ENCODE measurements at places on chromosomes 3 and 15.

DNA sequence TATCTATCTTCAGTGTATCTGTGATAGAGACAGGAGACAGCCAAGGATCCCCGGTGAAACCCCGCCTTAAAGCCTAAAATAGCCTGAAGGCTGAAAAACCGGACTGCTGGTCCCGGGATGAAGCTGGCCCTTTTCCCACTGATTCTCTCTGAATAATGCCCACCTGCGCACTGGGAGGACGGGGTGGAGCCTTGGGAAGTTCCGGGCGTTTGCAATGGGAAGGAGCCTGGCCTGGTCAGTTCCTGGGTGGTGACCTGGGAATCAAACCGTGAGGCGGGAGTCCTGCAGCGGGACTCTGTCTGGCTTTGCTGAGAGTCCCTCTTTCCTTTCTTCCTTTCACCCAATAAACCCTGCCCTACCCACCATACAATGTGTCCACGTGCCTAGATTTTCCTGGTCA is 157.9 kb downstream of the C3orf38 start:
- no peak for DNase-seq

DNA sequence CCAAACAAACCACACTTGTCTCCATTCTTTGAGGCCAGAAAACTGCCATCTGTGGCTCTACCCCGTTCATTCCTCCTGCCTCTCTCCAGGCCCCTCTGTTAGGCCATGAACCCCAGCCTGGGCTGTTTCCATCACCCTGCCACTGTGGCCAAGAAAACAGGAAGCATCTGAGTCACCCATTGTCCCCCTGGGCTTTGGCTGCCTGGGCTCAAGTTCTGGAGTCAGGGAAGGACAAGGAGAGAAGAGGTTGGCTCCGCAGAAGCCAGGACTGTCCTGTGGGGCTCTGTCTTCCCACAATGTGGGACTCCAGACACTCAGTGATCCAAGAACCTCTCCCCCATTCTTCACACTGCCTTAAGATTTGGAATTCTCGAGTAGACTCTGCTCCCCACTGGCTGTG is 14.8 kb upstream of the LCTL start:
- DNase-seq, result peak; percentile 7

DNA sequence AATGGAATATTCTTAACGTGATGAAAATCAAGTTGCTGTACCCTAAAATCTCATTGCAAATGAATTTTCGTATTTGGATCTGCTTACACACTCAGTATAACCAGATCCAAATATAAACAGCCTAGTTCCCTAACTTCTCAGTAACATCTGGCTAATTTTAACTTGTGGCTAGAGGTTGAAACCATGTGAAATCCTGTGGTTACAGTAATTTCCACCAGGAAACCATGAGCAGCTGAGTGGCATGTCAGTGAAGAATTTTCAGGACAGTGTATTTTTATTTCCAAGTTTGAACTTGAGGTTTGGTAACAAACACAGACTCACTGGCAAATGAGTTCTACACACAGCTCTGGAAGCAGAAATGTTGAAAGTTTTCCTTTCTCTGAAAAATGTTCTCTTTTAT is 754.1 kb downstream of the NR2F2 start:
- no peak for DNase-seq

DNA sequence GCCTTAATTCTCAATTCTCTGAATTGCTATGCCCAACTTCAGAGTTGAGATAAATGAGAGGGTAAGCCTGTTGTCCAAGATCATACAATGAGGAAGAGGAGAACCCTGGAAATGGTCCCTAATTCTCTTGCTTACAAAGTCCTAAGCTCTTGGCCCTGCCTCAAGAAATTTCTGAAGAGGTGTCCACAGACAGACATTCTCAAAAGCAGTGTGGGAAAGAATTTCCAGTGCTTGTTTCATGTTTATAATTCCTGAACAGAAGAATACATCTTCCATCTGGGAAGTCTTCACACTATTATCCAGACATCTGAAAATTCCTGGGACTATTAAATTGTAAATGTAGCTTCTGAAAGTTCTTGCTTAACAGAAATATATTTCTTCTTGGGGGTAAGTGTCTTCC is 166.8 kb upstream of the LRTM1 start:
- no peak for DNase-seq

- no peak for DNase-seq
Observed at GRCh38 chr3:189139611-189139940, 32.2 kb upstream of the TPRG1 start.

DNA sequence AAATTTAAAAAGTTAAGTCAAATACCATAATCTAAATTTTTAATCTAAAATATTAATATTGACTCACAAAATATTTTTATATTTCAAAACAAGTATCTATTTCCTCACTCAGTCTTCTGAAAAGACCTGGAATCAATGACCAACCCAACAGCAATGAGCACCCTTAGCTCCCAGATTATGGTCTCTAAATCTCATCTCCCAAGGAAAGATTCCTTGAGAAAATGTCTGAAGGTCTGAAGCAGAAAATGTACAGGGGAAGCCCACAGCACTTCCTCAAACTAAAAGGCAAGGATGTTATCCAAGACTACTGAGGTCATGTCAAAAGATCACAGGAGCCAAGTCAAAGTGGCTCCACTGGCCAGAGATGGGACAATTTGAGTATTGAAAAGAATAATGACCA is 51.0 kb upstream of the SLCO2A1 start:
- no peak for DNase-seq

- no peak for DNase-seq
Observed at GRCh38 chr3:52752045-52752660, 18.6 kb downstream of the NEK4 start.

- no peak for DNase-seq
Observed at GRCh38 chr3:155312781-155313180, 19.3 kb upstream of the STRIT1 start.

DNA sequence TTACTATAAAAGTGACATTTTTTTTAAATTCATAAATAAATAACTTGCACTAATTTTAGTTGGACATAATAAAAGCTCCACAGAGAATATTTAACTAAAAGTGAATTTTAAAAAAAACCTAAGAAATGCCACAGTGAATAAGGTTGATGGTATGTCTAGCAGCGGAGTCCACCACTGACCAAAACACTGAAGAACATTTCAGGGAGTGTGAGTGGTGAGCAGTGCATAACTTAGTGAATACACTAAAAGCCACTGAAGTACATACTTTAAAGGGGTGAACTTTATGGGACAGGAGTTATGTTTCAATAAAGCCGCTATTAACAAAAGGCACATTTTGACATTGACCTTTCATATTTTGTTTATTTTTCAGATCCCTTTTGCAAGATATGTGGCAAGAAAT is 32.3 kb downstream of the SRP14 start:
- no peak for DNase-seq

GRCh38 chr3:66092175-66092995 is 53.7 kb upstream of the MAGI1 start:
- DNase-seq, result no peak

DNA sequence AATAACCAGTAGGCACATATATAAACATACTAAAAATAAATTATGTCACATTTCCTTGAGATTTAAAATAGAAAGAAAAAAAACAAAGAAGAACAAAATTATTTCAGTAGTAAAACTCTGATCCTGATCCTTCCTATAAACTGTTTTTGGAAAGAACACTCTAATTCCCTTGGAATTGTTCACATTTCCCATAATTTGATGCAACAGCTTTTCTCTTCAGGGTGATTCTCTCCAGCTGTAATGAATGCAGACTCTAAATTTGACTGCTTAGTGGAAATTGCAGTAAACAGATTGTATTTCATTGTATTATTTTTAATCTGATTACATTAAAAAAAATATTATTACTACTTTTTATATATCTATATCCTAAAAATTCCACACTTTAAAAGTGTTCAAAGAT is 70.2 kb upstream of the ABI3BP start:
- no peak for DNase-seq

- DNase-seq, result no peak
Observed at GRCh38 chr15:37733628-37734027, 200.8 kb upstream of the TMCO5A start.

- DNase-seq, result no peak
Observed at GRCh38 chr3:99419116-99419515, 219.3 kb upstream of the COL8A1 start.

DNA sequence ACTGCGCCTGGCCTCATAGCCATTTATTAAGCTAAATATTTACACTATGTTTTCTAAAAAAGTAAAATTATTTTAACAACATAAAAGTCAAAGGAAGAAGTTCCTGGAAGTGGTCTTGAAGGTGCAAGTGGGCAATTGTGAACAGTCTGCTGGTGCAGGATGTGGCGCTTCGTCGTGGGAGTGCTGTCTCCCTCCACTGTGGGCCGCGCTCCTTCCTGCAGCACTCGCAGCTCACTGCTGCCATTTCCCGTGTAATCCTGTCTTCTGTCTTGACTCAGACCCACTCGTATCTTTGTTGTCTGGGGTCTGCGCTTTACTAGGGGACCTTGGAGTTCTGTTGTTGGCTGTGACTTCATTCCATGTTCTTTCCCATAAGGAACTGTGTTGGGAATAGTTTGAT is 56.3 kb downstream of the APBA2 start:
- DNase-seq, result no peak

GRCh38 chr3:29440413-29441305 is 159.8 kb downstream of the RBMS3 start:
- DNase-seq, result peak; percentile 22

DNA sequence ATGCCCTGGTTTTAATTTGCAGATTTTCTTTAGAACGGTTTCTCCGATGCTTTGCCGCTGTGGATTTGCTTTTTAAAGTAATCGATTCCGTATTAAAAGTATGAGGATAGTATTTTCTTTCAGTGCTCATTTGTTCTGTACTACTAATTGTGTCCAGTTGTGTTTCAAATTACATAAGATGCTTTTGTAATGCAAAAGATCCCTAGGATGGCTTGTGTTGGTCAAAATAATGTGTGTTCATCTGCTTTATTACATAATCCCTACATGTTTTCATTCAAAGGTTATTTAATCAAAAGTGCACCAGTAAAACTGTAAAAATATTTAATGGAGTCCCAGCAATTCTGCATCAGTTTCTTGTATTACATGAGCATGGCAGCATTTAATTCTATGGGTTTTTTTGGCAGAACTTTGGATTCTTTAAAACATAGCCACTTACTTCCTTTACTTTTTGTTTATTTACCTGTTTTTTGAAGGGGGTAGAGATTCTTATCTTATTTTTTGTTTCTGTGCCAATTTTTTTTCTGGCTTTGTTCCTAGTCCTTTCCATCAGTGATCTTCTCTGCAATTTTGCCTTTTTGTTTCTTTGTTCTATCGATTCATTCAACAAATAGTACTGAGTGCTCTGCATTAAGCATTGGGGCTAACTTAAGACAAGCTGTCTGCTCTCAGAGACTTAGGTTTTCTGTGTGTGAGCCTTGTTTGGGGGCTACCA is 352.8 kb downstream of the LRTM1 start:
- no peak for DNase-seq

DNA sequence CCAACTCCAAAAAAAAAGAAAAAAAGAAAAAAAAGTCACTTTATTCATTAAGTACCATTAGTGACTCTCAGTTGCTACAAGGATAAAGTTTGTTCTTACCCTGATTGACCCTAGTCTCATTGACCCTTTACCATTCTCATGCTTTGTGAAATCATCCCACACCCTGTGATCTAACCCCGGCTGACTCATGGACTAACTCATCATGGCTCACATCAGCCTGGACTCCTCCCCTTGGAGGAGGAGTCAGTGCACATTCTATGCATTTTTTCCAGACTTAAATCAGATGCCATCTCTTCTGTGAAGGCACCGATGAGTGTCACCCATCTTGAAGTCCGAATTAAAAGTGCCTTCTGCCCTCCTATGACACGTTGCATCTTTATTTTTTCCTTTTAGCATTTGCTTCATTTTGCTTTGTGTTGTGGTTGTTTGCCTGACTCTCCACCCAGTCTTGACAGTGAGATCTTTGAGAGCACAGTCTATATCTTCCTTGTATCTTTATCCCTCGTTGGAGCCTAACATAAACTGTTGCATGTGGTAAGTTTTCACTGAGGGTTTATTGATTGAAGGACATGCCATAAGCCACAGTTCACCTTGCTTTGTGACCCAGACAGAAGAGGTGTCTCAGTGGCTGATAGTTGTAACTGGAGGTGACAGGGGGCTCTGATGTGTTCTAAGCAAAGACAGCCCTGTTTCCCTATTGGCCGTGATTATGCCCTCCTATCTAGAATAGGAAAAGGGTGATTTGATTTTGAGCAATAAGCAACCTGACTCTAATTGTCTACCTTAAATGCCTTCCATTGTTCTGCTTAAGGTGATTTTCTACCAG is 72.1 kb downstream of the IL1RAP start:
- DNase-seq, result peak; percentile 40

DNA sequence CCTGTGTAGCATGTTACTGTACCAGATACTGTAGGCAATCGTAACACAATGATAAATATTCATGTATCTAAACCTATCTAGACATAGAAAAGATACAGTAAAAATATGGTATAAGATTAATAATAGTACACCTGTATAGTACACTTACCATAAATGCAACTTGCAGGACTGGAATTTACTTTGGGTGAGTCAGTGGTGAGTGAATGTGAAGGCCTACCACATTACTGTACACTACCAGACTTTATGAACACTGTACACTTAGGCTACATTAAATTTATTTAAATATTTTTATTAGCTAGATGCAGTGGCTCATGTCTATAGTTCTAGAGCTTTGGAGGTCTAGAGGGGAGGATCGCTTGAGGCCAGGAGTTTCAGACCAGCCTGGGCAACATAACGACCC is 186.6 kb upstream of the ROPN1 start:
- DNase-seq, result no peak

- no peak for DNase-seq
Observed at GRCh38 chr3:56624725-56625124, 58.3 kb downstream of the TASOR start.

All from adrenal gland (tissue), 19 donors.